ENCODE measurements at places on chromosomes 4 and X. TPM values are rescaled to one million over a fixed set of nuclear protein-coding genes. Genes with fewer than 3 reads are reported as not detected.

GLRA2 gene
- not detected for total RNA-seq

TRPC5OS gene
- not detected for total RNA-seq

NAA10 gene
- total RNA-seq: 98.9 TPM

ASB9 gene
- total RNA-seq: 0.18 TPM

TLR3 gene
- 0.53 TPM for total RNA-seq

BMP3 gene
- not detected for total RNA-seq

GABRG1 gene
- total RNA-seq: not detected

FHDC1 gene
- total RNA-seq: 0.24 TPM

AGA gene
- total RNA-seq: 27.4 TPM

GYPB gene
- total RNA-seq: not detected

NSDHL gene
- total RNA-seq: 14.2 TPM

F8A3 gene
- total RNA-seq: 9.3 TPM

DMRTC1 gene
- 0.18 TPM for total RNA-seq

PAGE4 gene
- total RNA-seq: not detected

AMTN gene
- total RNA-seq: not detected

CDKL5 gene
- total RNA-seq: 1.0 TPM

TLL1 gene
- not detected for total RNA-seq

LONRF3 gene
- total RNA-seq: 0.23 TPM

CETN2 gene
- total RNA-seq: 11.6 TPM

TRAM1L1 gene
- total RNA-seq: not detected

COX7B2 gene
- not detected for total RNA-seq

TRIM75 gene
- total RNA-seq: not detected

RAB40A gene
- total RNA-seq: not detected

ARMCX4 gene
- 1.2 TPM for total RNA-seq

SCD5 gene
- total RNA-seq: 2.9 TPM
